D341Med (cell line): ENCODE measurements at places on chromosomes 3 and 15.
A peak's percentile ranks its signal among the peaks of the same experiment; 100 is the strongest.

DNA sequence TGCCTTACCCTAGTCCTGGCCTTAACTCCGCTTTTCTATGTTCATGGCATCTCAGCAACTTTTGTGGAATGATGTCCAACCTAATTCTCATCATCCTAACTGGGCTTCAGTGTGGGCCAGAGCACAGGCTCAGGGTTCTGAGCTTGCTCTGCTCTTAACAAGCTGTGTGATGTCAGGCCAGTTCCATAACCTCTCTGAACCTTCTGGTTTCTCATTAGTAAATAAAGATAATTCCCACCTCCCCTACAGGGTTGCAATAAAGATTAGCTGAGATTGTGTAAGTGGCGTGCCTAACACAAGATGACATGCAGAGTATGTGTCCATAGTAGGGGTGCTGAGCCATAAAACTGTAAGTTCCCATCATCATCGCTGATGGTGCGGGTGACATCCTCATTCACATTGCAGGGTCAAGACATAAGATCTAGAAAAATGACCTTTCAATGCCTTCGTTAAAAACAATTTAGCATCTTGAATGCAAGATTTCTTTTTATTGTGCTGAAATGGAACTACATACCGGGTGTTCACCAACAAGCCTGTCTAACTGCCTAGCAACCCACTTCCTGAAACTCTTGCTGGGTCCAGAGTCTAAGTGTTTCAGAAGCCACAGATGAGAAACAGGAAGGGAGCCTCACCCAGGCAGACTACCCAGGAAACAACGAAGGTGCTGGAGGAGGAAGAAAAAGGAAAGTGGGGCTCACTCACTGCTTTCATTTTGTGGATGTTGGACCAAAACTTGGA is 36.2 kb downstream of the CDCP1 start:
- no peak for DNase-seq

DNA sequence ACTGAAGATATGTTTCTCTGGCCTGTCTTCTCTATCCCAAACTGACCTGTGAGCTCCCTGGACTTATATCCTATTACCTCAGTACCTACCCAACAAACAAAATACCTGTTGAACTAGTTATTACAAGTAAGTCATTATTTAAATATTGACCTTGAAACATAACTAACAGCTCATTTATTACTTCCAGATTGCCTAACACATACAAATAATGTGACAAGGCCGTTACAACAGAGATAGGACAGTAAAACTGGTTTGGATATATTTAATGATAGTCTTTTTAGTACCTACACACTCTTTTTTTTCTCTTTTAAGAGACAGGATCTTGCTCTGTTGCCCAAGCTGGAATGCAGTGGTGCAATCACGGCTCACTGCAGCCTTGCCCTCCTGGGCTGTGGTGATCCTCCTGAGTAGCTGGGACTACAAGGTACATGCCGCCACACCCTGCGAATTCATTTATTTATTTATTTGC is 145.0 kb downstream of the ADAM10 start:
- DNase-seq = no peak

GRCh38 chr15:101510212-101511197 is 21.0 kb upstream of the PCSK6 start:
- DNase-seq = no peak

DNA sequence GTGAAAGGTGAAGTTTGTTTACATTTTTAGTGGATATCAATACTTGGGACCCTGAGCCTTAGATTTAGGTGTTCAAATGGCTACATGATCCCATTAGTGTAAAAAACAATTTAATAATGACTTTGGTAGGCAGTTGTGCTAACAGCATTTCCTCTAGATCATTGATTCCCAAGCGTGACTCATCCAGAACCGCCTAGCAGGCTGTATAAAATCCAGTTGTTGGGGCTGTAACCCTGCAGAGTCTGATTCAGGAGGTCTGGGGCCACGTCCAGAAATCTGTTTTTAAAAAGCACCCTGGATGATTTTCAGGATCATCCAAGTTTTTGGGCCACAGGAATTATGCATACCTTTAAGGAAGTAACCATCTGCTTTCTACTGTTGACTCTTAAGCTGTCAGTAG is 156.4 kb downstream of the TP63 start:
- DNase-seq = no peak

GRCh38 chr3:127772827-127773751 is 49.2 kb downstream of the MGLL start:
- no peak for DNase-seq

DNA sequence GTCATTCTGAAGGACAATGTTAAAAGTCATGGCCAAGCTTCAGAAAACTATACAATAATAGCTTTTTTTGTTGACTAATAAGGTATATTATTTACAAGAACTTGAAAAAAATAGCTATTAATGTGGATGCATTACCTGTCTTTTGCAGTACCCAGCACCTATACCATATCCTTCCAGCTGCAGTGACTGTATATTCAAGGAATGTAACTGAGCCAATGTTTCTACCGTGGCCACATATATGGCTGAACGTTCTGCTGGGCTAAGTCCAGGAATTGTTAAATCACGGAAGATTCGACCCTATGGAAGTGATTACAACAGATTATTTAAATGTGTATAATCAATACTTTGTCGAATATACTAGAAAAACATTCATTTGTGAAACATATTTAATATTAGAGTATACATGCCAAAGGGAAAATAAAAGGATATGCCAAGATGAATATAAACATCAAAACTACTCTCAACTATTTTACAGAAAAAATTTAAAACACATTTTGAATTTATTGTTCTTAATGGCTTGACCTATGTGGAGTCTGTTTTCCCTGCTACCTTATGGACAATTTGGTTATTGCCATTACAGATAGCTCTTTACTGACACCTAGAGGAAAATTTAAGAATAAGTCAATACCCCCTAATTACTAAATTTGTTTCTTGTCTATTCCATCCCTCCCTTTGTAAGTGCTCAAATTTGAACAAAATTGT is 17.6 kb downstream of the ACAD11 start:
- DNase-seq = peak; percentile 49

GRCh38 chr3:110905121-110905520 is 166.5 kb upstream of the NECTIN3 start:
- DNase-seq = no peak

DNA sequence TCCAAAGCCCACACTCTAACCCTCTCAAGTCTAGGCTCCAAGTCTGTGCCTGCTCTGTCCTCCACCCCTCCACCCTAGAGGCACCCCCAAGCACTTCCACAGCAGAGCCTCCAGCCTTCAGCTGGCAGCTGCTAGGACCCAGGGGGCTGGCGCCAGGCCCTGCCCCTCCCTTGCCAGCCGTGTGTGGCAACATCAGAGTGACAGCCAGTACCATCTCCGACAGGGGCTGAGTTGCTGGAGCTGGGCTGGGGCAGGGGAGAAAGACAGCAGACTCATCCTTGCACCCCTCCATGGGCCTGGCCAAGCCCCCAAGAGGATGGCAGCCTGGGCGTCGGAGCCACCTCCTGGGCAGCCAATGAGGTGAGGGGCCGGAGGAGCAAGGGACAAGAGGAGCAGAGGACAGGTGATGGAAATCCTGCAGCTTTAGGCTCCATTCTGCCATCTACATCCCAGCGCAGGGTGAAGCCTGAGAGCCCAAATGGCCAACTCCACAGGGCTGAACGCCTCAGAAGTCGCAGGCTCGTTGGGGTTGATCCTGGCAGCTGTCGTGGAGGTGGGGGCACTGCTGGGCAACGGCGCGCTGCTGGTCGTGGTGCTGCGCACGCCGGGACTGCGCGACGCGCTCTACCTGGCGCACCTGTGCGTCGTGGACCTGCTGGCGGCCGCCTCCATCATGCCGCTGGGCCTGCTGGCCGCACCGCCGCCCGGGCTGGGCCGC is at the start of gene GPR62:
Gene GPR62 (plus strand): TSS at position 207 of the 718 bp plus-strand sequence. CDS start 272 bp downstream, at position 479.
- peak; percentile 54 for DNase-seq

DNA sequence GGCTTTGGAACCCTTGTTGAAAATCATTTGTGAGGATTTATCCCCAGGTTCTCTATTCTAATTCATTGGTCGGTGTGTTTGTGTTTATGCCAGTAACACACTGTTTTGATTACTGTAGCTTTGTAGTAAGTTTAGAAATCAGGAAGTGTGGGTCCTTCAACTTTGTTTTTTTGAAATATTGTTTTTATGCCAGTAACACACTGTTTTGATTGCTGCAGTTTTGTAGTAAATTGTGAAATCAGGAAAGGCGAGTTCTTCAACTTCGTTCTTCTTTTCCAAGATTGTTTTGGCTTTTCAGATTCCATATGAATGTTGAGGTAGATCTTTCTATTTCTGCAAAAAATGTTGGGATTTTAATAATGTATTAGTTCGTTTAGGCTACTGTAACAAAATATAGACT is 314.6 kb downstream of the RPLP1 start:
- no peak for DNase-seq

DNA sequence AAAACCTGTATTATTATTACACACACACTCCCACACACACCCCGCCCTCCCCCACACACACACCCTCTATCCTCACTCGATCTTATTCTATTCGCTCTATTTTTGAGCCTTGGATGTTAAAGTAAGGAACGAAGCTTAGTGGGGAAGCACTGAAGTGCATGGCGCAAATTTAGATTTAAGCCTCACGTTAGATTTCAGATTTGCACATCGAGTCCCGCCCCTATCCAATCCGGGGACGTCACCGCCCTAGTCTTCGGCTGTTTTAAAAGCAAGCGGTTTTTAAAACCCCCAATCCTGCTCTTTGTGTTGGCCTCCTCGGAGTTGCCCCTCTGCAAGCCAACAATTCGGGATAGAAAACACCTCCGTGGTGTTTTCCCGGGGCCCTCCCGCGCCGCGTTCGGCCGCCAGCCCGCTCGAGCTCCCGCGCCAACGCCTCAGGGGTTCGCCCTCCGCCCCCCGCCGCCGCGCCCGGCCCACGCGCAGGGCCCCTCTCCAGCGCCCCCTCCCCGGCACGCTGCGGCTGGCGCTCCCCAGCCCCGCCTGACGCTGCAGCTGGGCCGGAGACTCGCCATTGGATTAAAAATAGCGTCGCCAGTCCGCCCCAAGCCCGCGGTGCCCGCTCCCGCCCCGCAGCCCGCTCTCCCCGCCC is at the start of gene USP13:
Gene USP13 (plus strand): TSS at position 594 of the 649 bp plus-strand sequence. CDS start 186 bp downstream, outside the sequence.
- DNase-seq = peak; percentile 93

- DNase-seq = no peak
Observed at GRCh38 chr15:83062768-83063180, 4.3 kb downstream of the BTBD1 start.

GRCh38 chr3:195240939-195241338 is 30.0 kb downstream of the XXYLT1 start:
- DNase-seq = peak; percentile 18

DNA sequence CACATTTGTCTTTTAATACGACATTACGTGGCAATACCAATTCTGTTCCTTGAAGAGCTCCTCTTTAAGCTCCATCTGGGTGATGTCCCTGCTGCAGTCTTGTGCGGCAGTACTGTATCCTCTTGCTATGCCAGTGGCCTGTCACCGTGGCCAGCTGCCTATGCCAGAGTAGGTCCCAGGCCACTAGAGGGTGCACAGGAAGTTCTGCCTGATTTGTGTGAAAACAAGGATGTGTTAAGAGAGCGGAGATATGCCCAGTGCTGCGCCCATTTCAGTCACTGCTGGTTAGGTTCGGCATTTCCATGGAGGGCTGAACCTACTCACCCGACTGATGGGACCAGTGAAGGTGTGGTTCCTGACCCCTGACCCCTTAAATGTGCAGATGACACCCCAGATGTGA is 25.2 kb downstream of the NIPA1 start:
- peak; percentile 67 for DNase-seq

DNA sequence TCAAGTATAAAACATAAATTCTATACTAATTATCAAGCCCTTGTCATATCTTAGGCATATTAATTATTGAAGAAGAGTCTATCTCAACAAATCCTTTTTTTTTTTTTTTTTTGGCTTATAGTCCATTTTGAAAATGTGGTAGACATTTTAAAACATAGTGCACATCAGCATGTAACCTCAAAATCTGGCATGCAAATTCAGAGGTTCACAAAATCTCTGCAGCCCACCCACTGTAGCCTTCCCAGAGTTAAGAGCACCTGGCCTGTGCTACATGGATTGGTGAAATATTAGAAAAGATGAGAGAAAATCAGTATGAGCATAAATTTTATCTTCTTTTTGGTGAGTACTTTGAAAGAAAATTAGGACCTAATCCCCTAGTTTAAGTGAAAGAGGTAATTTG is 84.8 kb downstream of the MBNL1 start:
- DNase-seq = no peak
